Stimulated activated naive CD8-positive, alpha-beta T cell treated with anti-CD3 and anti-CD28 coated beads, Interleukin-15, amount 100 ng/mL, for 72 hours (primary cell): ENCODE measurements at places on chromosomes 7 and 10.
A peak's percentile ranks its signal among the peaks of the same experiment; 100 is the strongest.

DNA sequence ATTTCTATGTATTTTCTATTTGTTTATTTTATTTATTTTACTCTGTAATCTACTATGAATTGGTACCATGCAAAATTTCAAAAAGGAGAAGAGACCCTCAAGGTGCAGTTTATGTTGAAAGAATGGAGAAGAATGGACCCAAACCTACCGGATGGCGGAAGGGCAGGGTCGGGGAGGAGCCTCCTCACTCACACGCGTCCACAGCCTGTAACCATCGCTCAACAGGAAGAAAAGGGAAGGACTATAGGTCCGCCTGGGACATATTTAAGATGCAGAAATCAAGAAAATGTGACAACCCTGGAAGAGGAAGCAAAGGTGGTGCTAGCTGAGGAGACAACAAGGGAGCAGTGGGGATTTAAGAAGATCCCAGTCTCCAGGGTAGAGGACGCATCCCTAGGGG, 158.4 kb downstream of the COBL start:
- DNase-seq: no peak

GRCh38 chr7:100887516-100888290, 1.8 kb downstream of the UFSP1 start:
- DNase-seq: no peak

DNA sequence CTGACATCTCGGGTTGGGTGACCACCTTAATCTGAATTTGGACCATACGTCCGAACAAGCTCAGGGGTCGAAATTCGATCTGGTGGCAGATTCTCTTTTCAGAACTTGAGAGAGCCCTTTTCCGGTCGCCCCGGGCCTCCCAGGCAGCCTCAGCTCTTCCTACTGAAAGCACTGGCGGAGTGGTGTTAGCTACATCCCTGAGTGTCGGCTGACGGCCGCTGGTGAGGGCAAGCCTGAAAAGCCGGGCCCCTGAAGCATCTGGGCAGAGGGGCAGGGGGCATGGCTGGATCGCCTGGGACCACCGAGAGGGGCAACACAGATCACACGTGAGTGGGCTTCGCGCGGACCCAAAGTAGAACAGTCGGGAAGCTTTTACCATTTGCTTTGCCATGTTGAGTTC, 116.1 kb downstream of the SMURF1 start:
- DNase-seq: no peak

DNA sequence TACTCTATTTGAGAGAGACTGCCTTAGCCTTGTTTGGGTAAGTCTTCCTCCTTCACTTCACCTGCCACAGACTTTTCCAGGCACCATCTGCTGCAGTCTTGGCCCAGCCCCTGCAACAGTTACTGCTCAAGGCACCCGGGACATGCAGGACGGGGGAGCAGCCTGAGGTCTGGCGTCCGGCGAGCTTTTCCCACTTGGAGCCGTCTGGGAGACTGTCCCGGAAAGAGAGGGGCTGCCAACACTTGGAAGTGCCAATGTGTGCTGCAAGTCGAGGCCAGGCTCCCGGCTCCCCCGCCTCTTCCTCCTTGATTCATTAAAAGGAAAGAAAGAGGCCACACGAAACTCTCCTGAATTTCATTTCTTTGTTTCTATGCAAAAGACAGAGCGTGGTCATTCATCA, 13.7 kb downstream of the HTRA1 start:
- no peak for DNase-seq

- DNase-seq: no peak
Measured at GRCh38 chr7:42672339-42672999, 239.4 kb downstream of the C7orf25 start.

DNA sequence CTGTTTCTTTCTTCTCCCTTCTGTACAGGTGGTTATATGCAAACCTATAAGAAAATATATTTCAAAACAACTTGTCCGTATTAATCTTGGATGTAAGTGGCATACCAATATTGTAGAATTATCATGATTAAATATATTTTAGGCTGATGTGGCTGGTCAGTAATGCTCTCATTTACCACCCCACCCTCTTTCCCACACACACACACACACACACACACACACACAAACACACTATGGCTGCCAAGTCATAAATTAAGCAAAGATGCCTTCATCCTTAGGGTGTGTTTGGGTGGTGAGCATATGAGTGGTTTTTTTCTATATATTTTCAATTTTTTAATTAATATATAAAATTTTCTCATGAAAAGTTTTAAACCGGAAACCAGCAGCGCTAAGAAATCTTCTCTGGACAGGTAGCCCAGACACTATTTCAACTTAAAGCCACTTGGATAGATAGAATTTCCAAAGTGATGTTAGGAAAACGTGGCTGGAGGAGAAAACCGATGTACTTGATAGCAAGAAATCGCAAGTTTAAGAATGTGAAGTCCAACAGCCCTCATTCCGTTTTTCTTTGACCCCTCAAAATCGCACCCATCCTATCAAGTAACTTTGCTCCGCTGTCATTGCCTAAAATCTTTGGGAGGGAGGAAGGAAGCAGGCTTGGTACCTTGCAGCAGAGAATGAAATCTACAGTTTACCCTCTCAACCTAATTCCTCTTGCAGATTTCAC, 171.7 kb downstream of the FAM107B start:
- no peak for DNase-seq

- no peak for DNase-seq
Measured at GRCh38 chr10:96473866-96474265, 39.9 kb downstream of the TLL2 start.

- DNase-seq: no peak
Measured at GRCh38 chr7:75969182-75969581, 25.2 kb downstream of the TMEM120A start.

DNA sequence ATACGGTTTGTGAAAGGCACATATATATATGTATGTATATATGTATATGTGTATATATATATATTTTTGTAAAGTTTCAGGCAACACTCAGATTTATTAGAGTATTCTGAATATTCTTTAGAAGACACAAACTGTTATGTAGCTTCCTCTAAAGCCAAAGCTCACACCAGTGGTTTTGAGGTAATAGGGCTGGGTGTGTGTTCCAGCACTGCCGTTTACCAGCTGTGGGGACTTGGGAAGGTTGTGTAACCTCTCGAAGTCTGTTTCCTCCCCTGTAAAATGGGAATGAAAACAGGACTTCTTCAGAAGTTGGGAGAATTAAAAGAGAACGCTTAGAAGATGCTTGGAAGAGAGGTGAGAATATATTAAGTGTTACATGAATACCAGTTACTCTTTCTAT, 94.8 kb downstream of the PRPF18 start:
- DNase-seq: no peak

DNA sequence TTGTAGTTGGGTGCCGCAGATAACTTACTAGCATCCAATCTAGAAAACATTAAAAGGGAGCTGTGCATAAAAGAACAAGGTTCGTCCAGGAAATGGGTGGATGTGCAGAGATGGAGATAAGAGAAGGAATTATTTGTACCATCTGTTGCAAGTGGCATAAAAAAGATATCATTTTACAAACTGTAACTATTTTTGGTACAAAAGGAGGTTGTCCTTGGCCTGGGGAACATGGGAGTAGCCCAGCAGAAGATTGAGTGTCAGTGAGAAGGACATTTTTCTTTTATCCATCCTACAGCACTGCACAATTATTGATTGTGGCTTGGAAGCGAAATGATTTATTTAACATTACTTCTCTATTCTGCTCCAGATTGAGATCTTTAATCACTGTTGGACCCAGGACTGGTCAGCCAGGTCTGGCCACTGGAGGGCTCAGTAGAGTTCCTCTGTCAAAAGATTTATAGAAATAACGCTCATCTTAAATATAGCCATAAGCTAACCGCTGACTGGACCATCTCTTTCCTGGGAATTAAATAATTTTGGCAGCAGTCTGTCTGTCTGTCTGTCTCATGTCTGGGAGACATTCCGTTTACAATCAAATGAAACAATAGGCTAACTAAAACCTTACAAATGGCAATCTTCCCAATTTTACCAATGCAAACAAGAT, 254.1 kb downstream of the KIAA1217 start:
- DNase-seq: no peak

- DNase-seq: no peak
Measured at GRCh38 chr7:40057292-40057691, 77.1 kb downstream of the MPLKIP start.

GRCh38 chr7:49822856-49823255, 49.4 kb downstream of the VWC2 start:
- no peak for DNase-seq

- DNase-seq: no peak
Measured at GRCh38 chr7:68394131-68394530, 1204.1 kb upstream of the AUTS2 start.

- no peak for DNase-seq
Measured at GRCh38 chr7:155482511-155483183, 24.7 kb downstream of the EN2 start.

GRCh38 chr7:94452239-94452638, 57.4 kb upstream of the CASD1 start:
- DNase-seq: no peak

DNA sequence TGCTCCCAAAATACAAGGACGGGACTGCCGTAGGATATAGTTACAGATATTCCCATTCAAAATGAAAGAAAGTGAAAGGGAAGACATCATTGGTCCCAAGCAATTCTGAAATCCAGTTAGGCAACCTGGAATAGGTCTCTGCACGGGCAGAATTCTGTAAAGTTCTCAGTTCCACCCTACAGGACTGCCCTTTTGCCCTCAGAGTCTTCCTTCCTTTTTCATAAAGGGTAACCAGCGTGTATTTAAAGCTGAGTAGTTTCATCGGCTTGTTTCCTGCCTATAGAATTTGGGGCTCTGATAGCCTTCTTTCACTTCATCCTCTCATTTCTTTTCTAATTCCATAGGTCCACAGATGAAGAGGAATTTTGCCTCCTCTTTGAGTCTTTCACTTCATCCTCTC, 20.0 kb downstream of the COPG2 start:
- DNase-seq: no peak

GRCh38 chr7:150856303-150857275, 4.3 kb downstream of the AOC1 start:
- DNase-seq: no peak

DNA sequence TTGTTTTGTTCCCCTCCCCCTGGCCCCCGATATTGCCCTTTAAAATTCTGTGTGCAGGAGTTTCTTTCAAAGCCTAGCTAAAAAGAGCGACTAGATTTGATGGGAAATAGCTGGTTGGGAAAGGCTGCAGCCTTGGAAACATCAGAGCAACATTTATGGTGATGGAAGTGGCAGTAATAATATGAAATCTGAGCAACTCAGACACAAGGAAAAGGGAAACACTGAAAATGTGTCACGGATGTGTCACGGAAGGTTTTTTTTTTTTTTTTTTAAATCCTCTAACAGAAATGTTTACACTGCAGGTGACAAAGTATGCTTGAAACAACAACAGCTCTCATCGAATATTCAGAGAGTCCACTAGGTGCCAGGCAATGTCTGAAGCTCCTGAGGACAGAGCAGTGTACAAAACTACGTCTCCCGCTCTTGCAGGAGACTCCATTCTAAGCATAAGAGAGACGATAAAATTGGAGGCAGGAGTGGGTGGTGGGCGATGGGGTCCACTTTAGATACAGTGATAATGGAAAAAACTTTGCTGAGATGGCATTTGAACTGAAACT, 143.0 kb downstream of the RSU1 start:
- DNase-seq: no peak

- DNase-seq: no peak
Measured at GRCh38 chr7:91267171-91267955, 3.1 kb downstream of the FZD1 start.

DNA sequence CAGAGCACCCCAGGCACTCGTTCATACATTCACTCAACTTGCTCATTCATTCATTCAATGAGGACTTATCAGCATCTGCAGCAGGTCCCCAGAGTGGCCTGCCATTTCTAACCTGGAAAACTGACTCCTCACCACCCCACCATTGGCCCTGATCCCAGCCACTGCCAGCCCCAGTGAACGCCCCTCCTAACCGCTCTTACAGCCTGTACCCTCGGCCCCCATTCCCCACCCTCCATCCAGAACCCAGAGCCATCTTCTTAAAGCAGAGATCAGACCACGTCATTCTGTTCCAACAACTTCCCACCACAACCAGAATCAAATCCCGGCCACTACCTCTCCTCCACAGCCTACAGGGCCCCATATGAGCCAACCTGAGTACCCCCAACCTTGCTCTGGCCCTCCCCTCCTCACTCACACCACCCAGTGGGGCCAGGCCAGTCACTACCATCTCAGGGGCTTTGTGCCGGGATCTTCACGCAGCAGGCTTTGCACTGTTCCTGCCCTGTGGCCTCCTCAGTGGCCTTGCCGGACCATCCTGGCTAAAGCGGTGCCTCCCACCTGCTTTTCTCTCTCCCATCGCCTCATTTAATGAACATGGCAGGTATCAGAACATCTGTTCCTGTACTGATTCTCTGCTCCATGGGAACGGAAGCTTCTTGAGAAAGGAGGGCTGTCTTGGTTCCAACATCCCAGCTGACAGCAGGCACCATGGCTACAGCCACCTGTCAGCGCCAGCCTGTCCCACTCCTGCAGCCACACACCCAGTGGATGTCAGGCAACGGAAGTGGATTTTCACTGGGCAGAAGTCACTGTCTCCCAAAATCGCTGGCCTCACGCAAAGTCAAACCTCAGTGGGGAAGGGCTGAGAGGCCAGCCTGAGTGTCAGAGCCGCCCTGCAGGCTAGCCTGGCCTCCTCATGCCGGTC, 45.4 kb downstream of the FAM53B start:
- DNase-seq: no peak

DNA sequence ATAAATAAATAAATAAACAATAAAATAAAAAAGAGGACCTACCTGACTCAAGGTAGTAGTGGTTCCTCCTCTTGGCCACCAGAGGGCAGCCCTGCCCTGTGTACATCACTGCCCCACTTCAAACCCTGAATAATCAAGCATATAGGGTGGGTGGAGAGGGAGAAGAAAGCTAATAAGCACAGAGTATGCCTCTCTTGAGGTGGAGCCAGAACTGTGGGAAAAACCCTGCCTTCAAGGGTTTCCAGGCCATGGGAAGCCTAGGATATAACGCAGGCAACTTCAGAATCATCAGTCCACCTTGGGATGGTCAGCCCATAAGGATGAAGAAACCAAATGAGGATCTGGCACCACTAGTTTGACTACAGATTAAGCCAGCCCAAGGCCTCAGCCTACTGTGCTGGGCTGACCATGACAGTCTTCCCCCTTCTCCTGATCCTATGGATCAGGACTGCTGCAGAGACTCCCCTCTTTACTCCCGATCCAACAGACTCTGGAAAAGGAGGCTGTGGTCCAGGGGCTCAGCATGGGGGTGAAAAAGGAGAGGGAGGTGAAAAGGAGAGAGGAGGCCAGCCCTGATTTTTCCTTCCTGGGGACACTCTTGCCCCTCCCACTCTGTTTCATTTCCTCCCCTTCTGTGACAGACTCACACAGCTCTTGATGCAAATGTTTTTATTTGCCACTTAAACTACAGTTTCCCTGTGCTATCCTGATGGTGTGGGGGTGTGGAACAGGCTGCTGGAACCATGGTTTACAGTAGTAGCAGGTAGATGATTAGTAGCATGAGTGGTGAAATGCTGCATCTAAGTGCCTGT, 10.1 kb downstream of the AVPI1 start:
- DNase-seq: peak; percentile 37

GRCh38 chr7:101882005-101882421, 64.6 kb downstream of the CUX1 start:
- no peak for DNase-seq

DNA sequence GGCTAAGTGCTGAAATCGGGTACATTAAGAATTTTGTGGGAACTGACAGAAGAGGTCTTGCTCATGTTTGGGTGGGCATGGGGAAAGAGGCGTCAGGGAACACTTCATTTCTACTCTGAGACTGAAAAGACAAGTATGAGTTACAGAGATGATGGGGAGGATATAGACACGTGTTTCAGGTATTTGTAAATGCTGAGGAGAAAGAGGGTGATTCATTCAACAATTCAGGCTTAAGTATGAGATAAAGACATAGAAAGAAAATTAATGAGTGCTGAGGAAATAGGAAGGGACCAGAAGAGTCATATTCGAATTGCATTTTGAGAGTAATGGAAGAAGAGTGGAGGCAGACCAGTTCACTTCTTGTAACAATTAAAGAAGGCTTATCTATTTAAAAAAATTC, 143.6 kb downstream of the HBP1 start:
- DNase-seq: no peak
